ENCODE measurements at places on chromosomes 11 and 22. TPM values are rescaled to one million over a fixed set of nuclear protein-coding genes. Genes with fewer than 3 reads are reported as not detected.

TENM4 gene
- not detected for total RNA-seq

OR8B2 gene
- not detected for total RNA-seq

GRCh38 chr11:1497600-1497999, 11.0 kb upstream of the MOB2 start:
- no peak for DNase-seq

DNA sequence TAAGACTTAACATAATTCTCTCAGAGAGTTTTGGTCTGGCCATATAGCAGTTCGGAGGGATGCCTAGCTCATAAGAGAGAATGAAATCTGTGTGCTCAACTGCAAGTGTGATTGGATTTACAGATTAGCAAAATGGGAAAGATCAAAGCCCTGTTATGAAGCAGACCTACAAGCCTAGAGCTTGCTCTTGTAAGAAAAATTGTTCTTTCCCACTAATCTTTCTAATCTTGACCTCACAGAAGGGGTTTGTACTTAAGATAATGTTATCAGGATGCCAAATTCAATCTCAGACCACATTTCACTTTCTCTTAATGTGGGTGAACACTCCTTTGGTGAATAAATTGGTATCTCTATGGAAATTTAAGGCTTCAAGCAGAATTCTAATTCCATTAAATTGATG, 267.2 kb downstream of the RAB38 start:
- DNase-seq, result no peak

GRCh38 chr11:95239871-95240649, 9.1 kb upstream of the SESN3 start:
- no peak for DNase-seq

- DNase-seq, result no peak
Measured at GRCh38 chr11:12646478-12646877, 27.7 kb upstream of the TEAD1 start.

Data from naive thymus-derived CD4-positive, alpha-beta T cell (primary cell).